ENCODE measurements at places on chromosomes 1 and 21. TPM values are rescaled to one million over a fixed set of nuclear protein-coding genes. Genes with fewer than 3 reads are reported as not detected.

GRCh38 chr1:246647113-246647512 is 77.1 kb upstream of the SCCPDH start:
- DNase-seq = no peak

- DNase-seq = no peak
Measured at GRCh38 chr1:203691447-203691846, 64.8 kb downstream of the ATP2B4 start.

DNA sequence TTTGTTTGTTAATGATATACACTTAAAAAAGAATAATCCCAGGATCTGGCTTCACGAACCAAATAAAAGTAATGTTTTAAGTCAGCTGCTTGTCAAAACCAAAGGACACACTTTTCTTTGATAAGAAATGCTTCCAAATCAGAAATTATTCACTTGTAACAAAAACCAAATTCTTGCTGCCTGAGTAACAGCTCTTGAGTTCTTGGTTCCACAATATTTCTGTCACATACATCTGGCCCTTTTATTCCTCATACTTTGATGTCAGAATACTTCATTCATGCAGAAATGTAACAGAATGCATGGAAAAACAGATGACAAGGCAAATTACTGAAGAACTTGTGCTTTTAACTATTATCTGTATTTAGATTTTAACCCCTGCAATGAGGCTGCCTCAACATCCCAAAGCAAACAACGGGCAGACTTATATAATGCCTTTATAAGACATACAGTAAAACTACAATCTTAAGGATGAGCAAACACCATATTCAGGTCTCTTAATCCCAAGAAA is 1.5 kb downstream of the VAMP4 start:
- no peak for DNase-seq

DNA sequence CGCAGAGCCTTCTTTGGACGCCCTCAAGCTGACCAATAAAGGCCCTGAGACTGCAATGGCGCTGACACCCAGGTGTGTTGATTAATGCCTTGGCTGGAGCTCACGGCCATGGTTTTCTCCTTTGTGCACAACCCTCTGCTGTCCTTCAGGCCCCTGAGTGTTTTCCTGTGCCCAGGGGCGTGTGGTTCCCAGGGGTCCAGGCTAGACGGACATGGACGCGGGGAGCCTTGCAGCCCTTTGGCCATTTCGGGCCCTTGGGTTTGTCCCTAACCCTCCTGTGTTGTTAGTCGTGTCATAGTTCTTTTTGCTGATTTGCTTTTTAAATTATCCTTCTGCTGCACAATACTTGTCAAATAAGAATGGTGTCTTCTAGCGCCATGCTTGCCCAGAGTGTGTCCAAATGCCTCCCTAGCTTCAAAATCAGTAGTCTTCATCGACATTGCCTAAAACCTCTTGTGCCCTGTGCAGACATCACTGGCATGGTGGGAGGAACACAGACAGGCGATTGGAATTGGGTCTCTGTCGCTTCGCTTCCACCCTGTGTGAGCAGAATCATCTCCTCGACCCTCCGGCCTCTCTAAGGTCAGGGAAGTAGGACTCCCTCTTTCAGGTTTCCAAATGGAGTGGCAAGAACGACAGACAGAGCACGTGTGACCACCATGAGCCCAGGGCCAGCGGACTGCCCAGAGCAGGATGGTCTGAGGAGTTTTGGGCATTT is 1.9 kb downstream of the KRTAP10-4 start:
- DNase-seq = no peak

Gene PRR9
- total RNA-seq = not detected

Gene DMRTA2
- not detected for total RNA-seq

Gene SLC2A5
- 13.9 TPM for total RNA-seq
